Astrocyte (in vitro differentiated cells and primary cell): ENCODE measurements at places on chromosomes 6 and 20.

- no peak for DNase-seq
These were observed 704.4 kb downstream of the UTRN start for GRCh38 chr6:144989319-144990107.

- no peak for DNase-seq
These were observed 8.8 kb upstream of the ABRACL start for GRCh38 chr6:139019722-139020121.

DNA sequence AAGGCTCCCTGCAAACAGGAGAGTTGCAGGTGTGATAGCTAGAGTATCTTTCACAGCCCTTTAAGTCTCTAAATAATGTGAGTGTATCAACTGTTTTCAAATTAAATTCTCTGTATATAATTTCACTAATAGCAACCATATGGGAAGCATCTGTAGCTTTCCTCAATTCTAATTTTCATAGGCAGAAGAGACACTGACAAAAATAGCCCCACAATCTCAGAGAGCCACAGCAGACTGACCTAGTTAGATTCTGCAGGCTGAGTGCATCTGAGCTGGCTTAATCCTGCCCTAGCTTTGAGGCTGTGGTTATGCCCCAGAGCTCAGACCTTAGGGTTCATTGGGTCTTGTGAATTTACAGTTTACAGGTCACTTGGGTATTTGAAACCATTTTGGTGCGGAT lies 63.9 kb downstream of the MAP7 start:
- no peak for DNase-seq

DNA sequence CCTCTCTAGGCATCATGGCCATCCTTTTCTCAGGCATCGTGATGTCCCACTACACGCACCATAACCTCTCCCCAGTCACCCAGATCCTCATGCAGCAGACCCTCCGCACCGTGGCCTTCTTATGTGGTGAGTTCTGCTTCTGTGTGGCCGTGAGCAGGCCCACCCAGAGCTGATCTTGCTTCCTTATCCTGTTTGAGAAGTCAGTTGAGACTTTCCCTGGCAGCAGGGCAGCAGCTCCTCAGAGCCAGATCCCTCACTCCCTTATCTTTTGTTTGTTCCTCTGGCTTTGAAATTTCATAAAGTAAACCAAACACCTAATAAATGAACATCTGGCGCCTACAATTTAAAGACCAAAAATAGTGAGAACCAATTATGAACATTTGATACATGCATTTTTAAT lies 40.6 kb downstream of the SPATA2 start:
- DNase-seq, result no peak

- DNase-seq, result no peak
These were observed 191.2 kb upstream of the GMDS start for GRCh38 chr6:2436410-2437154.

DNA sequence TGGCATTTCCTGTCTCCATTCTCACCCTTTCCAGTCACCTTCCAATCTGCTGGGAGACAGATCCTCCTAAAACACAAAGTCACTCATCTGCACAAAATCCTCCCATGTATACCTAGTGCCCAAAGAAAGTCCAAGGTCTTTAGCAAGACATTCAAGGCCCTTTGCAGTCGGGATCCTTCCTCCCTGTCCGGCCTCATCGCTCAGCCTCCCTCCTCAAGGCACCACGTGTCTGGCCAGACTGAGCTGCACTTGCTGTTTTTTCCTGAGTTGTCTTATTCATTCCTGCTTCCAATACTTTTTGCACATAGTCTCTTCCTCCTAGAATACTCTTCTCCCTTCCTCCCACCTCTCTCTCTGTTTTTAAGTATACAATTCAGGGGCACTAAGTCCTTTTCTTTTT lies 1.4 kb downstream of the TRIM15 start:
- no peak for DNase-seq

GRCh38 chr6:109610590-109610989 lies 80.4 kb downstream of the AK9 start:
- no peak for DNase-seq

GRCh38 chr6:41690541-41691330 lies 44.7 kb downstream of the TFEB start:
- no peak for DNase-seq

DNA sequence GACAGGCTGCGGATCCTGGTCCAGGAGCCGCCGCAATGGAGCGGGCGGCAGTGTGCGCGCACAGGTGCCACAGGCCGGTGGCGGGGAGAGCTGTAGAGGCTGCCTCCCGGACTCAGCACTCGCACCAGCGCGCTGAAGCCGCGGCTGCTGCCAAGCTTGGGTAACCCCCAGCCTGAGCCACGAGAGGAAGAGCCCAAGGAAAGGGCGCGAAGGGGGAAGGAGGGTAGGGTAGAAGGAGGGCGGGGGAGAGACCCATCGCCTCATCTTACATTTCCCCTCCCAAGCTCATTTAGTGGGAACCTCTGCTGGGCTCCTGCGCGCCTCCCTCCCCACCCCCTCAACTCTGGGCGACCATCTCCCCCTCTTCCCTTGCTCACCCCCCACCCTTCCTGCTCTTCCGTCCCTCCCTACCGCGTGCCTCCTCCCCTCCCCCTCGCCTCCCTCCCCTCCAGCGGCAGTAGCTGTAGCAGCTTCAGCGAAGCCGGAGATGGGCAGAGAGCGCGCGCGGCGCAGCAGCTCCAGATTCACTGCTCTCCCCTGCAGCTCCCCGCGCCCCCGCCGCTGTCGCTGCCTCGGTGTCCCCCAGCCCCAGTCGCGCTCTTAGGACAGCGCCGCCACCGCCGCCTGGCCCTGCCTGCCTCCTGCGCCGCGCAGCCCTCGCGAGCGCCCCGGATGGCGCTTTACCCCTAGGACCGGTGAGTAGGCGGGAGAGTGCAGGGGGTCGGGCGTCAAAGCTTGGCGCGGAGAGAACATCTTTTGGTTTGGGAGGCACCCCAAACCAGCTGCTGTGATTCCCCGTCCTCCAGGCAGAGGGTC lies at the start of gene FUT9:
TSS of gene FUT9 (plus strand) at position 457 of the 816 bp plus-strand sequence. CDS start 187,182 bp downstream, outside the sequence.
- peak; percentile 1 for DNase-seq

DNA sequence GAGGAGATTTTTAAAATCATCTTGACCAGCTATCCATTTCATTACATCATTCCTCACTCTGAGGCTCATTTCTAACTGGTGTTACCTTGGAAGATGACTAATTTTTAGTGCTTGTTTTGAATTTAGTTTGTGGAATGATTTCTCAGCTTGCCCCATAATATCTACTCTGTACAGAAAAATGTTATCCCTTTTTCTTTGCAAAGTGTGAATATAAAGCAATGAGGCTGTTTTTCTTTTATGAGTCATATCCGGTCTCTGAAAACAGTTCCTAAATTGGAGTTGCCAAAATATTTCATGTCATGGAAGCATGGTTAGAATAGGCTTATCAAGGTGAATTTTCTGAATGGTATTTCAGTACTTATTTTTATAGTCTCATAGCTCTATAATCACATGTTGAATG lies 43.8 kb downstream of the FUT9 start:
- DNase-seq, result peak; percentile 79
